ENCODE measurements at places on chromosomes 7 and 10.

DNA sequence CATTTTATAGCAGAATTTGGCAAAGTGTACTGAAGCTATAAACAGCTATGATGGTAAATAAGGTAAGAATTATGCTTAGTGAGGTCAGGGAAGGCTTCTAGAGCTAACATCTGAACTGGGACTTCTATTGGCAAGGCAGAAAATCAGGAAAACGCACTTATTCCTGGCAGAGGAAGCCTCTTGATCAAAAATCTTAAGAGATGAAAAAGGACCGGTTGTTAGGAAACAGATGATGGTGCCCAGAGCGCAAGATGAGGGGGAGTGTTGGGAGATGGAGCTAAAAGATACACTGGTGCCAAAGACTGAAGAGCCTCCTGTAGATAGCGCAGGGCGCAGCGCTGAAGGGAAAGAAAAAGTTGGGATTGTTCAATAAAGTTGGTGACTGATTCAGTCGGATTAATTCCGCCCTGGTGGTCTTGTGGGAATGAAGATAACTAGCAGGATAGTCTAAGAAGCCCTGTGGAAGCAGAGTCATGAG is 550 bp upstream of the CALU start:
- no peak for DNase-seq

DNA sequence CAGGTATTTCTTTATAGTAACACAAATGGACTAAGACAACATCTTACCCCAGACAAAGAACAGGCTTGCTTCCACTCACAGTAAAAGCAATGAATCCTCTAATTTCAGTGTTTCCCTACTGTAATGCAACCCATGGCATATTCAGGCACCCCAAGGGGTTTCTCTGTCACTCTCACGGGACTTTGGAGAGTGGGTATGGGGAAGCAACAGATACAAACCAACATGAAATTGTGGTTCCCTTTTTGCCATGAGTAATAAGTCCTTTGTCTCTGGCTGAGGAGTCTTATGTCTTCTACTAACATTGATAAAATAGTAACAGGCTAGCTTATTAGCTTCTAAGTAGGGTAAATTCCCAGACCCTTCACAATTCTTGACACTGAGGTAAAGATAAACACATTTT is 51.4 kb upstream of the AOAH start:
- DNase-seq, result no peak

- DNase-seq, result no peak
Measured at GRCh38 chr7:127769137-127769536, 117.1 kb downstream of the SND1 start.

DNA sequence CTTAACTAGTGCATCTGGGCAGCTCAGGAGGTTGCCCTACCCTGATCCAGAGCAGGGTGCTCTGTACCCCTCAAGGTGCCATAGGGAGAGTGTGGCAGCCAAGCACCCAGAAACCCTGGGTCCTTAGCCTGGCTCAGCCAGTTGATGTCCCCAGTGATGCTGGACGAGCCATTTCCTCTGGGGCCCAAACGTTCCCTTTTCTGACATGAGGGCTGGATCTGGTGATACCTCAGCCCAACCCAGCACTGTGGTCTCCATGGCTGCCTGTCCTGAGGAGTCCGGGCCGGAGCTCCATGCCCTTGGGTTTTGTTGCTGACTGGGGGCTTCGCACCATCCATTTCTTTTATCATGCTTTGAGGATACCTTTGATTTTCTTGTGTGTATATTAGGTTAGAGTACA is 87.9 kb upstream of the IKZF1 start:
- no peak for DNase-seq

DNA sequence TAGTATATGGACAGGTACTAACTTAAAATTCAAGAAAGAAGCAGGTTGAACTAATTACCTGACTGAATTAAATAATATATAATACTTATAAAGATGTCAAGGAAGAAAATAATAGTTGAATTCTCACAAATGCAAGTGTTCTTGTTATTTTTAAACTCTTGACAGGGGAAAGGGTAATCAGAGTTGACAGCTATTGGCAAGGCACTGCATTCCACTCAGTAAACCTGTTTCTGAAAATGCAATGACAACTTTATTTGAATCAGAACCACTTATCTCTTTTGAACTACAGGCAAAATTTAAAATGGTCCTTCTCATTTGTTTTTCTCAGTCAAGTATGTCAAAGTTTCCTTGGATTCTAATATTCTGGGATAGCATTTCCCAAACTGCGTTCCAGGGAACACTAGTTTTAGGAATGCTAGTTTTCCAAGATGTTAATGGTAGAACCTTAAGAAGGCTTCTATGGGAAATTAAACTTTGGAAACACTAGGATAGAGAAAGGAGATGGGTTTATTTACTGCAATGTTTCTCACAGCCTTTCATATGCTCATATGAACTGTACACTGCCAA is 103.7 kb upstream of the LRRN3 start:
- no peak for DNase-seq

DNA sequence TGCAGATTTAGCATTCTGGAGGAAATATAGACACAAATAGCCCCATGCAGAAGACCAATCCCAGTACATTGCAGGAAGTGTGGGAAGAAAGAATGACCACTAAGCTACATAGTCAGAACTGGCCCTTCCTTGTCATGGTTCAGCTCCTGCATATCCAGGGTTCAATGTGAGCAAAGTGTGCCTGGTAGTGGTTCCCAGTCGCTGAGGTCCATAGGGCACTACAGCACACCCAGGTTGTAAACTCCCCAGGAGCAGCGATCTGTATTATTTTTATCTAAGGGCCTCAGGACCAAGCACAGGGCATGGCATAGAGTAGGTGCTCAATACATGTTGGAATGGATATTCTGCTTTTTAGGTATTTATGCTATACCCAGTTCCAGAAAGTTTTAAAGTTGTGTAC is 114.4 kb downstream of the RTKN2 start:
- no peak for DNase-seq

GRCh38 chr7:49001610-49002033 is 77.3 kb downstream of the CDC14C start:
- no peak for DNase-seq

DNA sequence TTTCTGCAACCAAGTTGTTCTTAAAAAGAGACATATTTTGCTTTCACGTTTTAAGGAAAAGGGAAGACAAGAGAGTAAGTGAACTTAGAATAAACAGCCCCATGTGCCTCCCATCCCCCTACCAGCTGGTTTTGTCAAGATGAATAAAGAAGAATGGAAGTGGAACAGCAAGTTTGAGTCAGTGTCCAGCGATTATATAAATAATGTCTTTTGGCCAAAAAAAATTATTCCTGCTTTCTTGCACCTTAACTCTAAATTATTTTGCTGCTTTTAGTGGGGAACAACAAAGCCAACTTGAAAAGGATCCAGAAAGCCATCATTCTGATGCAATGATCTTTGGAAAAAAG is 82.4 kb upstream of the TRIL start:
- no peak for DNase-seq

DNA sequence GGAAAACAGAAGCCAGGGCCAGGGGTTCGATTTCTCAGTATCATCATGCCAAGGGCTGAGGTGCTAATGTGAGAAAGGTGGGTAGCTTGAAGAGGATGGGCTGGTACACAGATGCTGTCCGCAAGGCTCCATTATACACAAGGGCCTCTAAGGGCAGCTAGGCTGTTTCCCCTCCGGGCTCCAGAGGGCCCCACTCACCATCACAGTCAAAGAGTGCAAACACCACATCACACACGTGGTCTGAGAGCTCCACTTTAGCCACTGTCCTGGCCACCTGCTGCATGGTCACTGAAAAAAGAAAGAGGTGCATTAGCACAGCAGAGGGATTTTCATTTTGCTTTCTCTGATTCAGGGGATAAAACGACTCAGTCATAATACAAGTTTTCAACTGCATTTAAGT is 20.9 kb upstream of the DNAJB12 start:
- no peak for DNase-seq

- DNase-seq, result no peak
Measured at GRCh38 chr7:69276011-69276729, 322.1 kb upstream of the AUTS2 start.

- DNase-seq, result no peak
Measured at GRCh38 chr10:14659626-14660196, 115.0 kb downstream of the FAM107B start.

- no peak for DNase-seq
Measured at GRCh38 chr7:139718859-139719258, 58.9 kb downstream of the HIPK2 start.

- no peak for DNase-seq
Measured at GRCh38 chr7:132321387-132321786, 254.9 kb downstream of the PLXNA4 start.

DNA sequence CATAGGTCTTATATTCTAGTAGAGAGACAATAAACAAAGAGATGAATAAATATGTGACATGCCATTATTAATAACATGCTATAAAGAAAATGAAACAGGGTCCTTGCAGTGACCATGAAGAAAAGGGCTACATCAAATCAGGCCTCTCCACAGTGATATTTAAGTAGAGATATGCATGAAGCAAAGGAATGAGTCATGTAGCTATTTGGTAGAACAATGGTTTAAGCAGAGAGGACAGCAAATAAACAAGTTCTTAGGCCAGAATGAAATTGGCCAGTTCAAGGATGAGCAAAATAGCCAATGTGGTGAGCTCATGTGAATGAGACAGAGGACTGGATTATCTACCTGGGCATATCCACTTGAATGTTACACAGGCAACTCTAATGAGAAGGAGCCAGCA is 172.2 kb upstream of the FERD3L start:
- DNase-seq, result no peak

DNA sequence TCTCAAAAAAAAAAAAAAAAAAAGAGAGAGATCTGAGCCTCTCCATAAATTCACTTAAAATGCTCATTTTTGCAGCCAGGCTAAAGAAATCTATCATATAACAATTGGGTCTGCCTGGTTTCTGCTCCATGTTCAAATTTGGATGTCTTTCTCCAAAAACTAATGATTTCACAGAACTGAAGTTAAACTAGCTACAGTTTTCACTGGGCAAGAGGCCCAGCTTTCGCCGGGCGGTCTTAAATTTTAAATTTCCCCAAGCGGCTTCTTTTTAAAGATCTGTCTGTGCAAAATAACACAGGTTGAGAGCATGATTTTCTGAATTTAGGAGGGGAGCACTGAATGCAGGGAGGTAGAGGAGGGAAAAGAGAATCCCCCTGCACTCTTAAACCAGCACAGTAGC is 603.4 kb downstream of the KCNMA1 start:
- DNase-seq, result no peak

DNA sequence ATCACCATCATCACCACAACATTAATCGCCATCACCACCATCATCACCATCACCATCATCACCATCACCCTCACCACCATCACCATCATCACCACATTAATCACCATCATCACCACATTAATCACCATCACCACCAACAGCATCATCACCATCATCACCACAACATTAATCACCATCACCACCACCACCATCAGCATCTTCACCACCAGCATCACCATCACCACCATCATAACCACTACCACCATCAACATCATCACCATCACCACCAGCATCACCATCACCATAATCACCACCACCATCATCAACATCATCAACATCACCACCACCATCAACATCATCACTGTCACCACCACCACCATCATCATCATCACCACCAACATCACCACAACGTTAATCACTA is 124.6 kb downstream of the WDFY4 start:
- DNase-seq, result no peak

GRCh38 chr7:94003446-94004023 is 620 bp downstream of the BET1 start:
- DNase-seq, result no peak

DNA sequence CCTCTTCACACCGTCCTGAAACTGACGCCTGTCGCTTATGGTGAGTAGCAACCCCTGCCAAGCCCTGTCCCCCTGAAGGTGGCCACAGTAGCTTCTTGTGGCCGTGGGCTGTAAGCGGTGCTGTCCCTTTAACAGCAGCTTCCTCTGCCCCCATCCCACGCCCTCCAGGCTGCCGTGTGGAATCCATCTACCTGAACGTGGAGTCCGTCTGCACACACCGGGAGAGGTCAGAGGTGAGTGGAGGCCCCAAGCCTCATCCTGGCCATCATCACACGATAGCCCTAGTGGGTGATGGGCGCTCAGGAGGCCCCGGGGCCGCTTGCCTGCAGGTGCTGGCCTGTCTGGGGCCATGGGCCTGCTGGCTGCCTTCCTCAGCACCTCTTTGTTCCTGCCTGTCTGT is 21.2 kb downstream of the PFKFB3 start:
- DNase-seq, result no peak

- no peak for DNase-seq
Measured at GRCh38 chr10:95414844-95415485, 124.2 kb upstream of the PDLIM1 start.

GRCh38 chr10:92755725-92756124 is 66.0 kb downstream of the HHEX start:
- DNase-seq, result no peak

GRCh38 chr7:142896151-142896550 is 10.6 kb upstream of the TRPV6 start:
- DNase-seq, result no peak

- no peak for DNase-seq
Measured at GRCh38 chr7:138387755-138388475, 72.1 kb upstream of the TRIM24 start.

DNA sequence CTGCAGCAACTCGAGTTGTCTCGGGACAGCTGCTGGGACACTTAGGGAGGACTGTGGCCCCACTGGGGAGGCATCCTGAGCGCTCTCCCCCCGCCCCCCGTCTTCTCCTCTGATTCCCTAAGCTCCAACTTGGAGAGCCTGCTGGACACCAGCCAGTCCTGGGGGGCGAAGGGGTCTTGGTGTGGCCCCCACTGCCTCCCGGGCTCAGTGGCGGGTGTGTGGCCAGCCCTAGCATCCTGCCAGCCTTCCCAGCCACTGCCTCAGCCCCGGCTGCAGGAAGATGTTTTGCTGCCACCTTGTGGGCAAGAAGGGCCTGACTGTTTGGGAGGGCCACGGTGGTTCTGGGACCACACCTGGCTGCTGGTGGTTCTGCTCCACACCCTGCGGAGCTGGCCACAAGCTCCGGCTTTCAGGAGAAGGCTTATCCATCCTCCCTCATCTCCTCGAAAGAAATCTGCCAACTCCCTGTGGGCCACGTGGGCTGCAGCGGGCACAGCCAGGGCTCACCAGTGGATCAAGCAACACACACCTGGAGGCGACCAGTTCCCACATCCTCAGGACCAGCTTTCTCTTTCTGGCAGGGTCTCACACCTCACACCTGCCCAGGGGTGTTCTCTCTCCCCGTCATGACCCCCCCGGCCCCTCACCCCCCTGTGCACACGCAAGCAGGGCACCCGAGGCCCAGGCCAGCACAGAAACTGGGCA is 24.8 kb downstream of the AGAP3 start:
- DNase-seq, result peak; percentile 53
